Activated T-helper 1 cell treated with anti-CD3 and anti-CD28 coated beads, Interleukin-12 subunit alpha, Interleukin-12 subunit beta, Interleukin-2, Interleukin-4 antibody, amounts not matched to agents 30 ng/mL and 10 ng/mL and 1 ng/mL, durations not matched to agents 14 hours and 24 hours and 36 hours (primary cell): ENCODE measurements at places on chromosomes 4 and X.

DNA sequence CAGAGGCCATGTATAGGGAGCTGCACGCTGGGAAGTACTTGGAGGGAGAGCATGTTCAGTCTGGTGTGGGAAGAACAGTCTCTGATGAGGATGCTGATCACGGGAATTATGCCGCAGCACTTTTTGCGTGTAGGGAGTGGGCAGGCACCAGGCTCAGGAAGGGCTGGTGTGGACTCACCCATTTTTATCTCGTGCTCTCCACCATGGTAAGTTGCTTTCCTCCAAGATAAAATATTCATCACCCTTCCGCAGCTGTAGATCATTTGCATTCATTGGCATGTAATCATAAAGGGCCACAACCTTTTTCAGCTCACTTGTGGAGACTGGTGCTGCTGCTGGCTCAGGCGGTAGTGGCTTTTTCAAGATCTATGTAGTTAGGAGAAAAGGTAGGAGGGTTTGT, 11.8 kb upstream of the TIMM8A start:
- no peaks in the 10 kb centered on the region for H3K4me1 ChIP-seq
- H3K27me3 ChIP-seq = peaks cover 5% of the 10 kb centered on the region

DNA sequence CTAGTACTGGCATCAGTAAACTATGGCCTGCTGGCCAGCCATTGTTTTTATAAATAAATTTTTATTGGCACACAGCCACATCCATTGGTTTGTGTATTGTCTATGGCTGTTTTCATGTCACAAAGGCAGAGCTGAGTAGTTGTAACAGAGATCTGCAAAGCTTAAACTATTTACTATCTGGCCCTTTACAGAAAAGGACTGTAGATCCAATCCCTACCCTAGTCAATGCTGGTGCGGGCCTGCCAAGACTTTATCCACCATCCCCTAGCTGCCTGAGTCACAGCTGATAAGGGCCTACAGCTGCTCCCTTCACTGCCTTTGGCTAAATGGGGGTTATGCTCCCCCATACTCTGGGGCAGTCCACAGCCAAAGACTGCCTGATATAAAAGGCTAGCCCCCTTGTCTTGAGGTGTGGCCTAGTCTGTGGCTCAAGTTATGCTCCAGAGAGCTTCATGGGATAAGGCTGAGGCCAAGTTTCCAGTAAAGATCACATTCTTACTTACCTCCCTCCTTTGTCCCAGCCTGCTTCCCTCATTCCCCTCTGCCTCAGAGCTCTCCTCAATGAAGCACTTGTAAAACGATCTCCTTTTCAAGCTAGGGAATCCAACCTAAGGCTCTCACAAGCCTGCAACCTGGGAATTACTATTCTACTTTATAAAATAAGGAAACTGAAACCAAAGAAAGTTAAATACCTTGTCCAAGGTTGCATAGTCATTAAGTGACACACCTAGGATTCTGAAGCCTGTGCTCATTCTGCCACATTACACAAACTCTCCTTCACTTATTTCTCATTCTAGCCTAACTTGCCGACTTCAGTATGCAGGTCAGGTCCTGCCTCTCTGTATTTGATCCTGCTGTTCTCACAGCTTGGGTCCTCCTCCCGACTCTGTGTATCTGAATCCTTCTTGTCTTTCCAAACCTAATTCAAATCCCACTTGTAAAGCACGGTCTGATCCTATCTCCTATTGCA, 20.7 kb downstream of the ACE2 start:
- DNase-seq = no peak
- H3K27me3 ChIP-seq = peaks cover 5% of the 10 kb centered on the region
- H3K27ac ChIP-seq = no peak overlapping the region
- no peak overlapping the region for H3K4me3 ChIP-seq

DNA sequence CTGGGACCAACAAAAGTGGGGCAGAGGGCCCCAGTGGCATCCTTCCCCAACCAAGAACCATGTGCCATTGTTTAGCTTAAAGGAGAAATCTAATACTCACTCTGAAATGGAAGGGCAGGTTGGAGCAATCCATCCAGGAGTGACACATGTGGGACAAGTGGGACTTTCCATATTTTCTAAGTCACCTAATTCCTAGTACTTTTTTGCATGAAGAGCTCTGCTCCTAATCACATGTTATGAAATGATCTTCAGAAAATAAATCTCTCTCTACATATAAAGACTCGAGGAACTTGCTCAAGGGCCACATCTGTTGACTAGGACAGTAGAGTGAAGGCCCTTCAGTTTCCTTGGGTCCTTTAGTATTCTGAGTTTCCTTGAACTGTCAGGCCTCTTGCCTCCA, 2.5 kb downstream of the CYBB start:
- peaks cover 15% of the 10 kb centered on the region for H3K4me1 ChIP-seq
- H3K36me3 ChIP-seq = no peaks in the 10 kb centered on the region
- DNase-seq = no peak
- no peak overlapping the region for H3K4me3 ChIP-seq

DNA sequence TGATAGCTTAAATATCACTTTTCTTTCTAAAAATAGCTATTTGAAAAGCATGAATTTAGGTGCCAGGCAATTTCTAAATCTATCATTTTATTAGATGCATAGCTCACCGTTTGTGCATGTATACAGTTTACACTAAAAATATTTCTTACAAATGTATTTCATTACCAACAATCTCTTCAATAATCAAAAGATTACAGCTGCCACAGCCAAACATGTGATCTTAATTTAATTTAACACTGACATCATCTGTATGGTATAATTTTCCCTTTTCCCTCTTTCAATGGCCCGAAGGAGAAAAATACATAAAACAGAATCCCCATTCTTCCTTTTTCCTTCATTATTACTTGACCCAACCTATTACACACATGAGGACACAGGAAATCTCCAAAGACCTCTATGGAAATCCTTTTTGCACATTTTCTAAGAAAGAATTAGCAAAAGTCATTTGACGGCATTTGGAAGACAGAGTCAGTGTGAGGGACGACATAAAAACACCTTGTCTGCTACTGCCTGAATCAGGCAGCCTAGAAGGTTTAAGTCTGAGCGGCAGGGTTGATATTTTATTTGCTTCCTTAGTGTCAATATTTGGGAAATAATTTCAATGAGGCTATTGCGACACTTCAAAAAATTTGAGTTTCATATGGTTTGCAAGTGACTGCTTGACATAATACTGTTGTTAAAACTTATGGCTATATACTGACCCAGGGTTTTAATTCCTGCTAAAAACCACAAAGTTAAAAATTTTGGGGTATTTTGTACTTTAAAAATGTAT, 111.2 kb downstream of the TTC29 start:
- H3K27me3 ChIP-seq = no peaks in the 10 kb centered on the region
- H3K36me3 ChIP-seq = no peaks in the 10 kb centered on the region
- DNase-seq = no peak
- no peak overlapping the region for H3K4me3 ChIP-seq

- DNase-seq = no peak
- no peak overlapping the region for H3K4me3 ChIP-seq
- peaks cover 28% of the 10 kb centered on the region for H3K4me1 ChIP-seq
- no peak overlapping the region for H3K27ac ChIP-seq
- H3K36me3 ChIP-seq = peaks cover 5% of the 10 kb centered on the region
- peaks cover 38% of the 10 kb centered on the region for H3K27me3 ChIP-seq
These were observed 2.7 kb upstream of the BANK1 start for GRCh38 chr4:101787701-101788316.

- H3K4me3 ChIP-seq = no peak overlapping the region
- peaks cover 21% of the 10 kb centered on the region for H3K4me1 ChIP-seq
- H3K36me3 ChIP-seq = peaks cover 2% of the 10 kb centered on the region
- no peak for DNase-seq
- no peak overlapping the region for H3K27ac ChIP-seq
These were observed 101.2 kb downstream of the ZNF674 start for GRCh38 chrX:46444011-46444410.

DNA sequence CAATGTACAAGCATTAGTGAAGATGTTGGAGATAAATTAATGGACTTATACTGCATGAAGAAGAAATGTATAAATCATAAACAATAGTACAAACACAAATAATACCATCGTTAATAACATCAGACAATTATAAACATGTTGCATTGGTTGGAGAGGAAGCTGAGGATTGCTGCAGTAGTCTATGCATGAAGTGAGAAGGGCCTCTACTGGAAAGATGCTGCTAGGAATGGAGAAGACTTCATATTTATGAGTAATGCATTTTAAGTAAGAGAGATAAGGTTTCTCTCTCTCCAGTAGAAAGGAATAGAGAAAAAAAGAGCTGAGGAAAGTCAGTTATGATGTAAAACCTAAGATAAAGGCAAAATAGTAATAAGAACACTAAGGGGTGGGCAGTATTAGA, 247.8 kb downstream of the GRID2 start:
- H3K27me3 ChIP-seq = no peaks in the 10 kb centered on the region
- H3K4me1 ChIP-seq = no peaks in the 10 kb centered on the region
- H3K36me3 ChIP-seq = no peaks in the 10 kb centered on the region
- H3K27ac ChIP-seq = no peak overlapping the region

DNA sequence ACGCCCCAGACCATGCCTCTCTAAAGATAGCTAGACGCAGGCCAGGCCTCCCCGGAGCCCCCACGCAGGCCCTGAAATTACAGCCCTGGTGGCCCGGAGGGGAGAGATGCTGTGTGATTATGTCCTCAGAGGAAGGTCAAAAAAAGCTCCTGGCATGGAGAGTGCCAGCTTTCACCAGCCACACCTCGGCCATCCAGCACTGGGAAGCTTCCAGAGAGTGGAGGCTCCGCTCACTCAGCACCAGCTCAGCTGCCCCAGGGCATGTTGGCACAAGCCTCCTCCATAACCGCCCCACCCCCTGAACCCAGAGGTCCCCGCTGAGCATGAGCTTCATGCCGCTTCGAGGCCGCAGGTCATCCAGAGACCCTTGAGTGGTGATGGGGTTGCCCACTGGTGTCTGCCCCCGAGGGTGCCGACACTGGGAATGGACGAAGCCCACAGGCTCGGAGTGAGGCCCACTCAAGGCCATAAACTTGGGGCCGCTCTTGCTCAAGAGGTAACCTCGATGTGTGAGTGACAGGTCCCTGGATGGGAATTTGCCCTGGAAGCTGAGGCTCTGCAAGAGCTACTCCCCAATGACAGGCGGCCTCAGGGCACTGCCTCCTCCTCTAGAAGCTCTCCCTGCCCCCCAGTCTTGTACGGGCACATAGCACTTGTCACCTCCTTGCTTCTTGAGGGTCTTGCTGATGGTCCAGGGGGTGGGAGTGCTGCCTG, 4.4 kb upstream of the BGN start:
- H3K4me3 ChIP-seq = no peak overlapping the region
- no peaks in the 10 kb centered on the region for H3K36me3 ChIP-seq
- DNase-seq = no peak
- no peaks in the 10 kb centered on the region for H3K27me3 ChIP-seq

- H3K4me1 ChIP-seq = peaks cover 52% of the 10 kb centered on the region
- no peak for DNase-seq
These were observed 10.1 kb downstream of the SEC24D start for GRCh38 chr4:118825799-118826198.

DNA sequence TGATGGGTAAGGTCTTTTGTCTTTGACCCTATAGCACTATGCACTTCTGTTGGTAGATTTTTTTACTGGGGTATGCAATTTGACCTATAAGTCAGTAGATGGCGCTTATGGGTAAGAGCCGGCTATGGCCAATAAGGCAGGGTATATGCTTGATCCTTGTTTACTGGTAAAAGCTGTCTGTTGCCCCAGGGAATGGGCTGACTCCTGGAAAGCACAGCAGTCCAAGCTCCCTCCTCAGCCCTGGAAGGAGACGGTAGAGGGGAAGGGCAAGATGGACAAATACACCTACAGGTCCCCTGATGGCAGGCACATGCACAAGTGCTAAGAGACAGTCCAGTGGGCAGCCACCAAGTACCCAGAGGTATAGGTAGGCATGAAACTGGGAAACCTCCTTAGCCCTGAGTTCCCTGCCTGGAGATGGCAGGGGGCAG, 63.7 kb downstream of the ADAMTS3 start:
- H3K27ac ChIP-seq = no peak overlapping the region
- no peak overlapping the region for H3K4me3 ChIP-seq
- peaks cover 2% of the 10 kb centered on the region for H3K27me3 ChIP-seq
- DNase-seq = no peak
- no peaks in the 10 kb centered on the region for H3K36me3 ChIP-seq

DNA sequence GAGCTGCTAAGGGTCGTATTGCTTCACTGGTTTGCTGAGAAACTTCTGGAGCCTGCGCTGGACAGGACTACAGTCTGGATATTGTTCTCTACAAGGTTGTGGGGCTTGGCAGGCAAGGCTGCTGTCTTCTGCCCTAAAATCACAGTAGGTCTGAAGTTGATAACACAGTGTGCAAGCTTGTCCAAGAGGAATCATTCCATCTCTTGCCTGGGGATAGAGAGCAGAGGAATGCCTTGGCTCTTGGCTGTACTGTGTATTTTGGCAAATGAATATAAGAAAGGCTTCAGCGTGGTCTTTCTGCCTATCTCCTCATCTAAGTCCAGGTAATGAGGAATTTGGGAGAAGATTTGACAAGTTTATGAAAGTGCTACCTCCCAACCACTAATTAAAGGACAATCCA, 9.4 kb upstream of the RASL11B start:
- no peak for DNase-seq
- H3K36me3 ChIP-seq = no peaks in the 10 kb centered on the region
- no peak overlapping the region for H3K4me3 ChIP-seq
- H3K27ac ChIP-seq = no peak overlapping the region
- peaks cover 4% of the 10 kb centered on the region for H3K27me3 ChIP-seq

DNA sequence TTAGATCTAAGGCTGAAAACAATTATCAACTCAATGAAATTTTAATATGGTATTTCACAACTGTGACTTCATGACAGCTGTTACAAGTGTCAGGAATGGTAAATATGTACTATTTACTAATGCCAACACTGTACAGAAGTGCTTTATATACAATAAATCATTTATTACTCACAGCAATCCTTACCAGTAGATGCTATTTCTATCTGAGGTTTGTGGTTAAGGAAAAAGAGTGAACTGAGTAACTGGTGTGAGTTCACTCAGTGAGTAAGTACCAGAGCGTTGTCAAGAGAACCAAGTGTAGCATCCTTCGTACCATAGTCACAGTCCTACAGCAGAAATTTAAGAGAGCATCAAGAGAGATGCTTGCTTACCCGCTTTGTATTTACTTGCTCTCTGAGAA, 23.3 kb downstream of the MTHFD2L start:
- DNase-seq = no peak
- no peaks in the 10 kb centered on the region for H3K27me3 ChIP-seq
- H3K36me3 ChIP-seq = no peaks in the 10 kb centered on the region
- no peak overlapping the region for H3K27ac ChIP-seq

GRCh38 chrX:137032341-137032694, 1.5 kb downstream of the GPR101 start:
- peaks cover 41% of the 10 kb centered on the region for H3K27me3 ChIP-seq
- no peak overlapping the region for H3K27ac ChIP-seq
- H3K4me1 ChIP-seq = peaks cover 9% of the 10 kb centered on the region
- H3K36me3 ChIP-seq = peaks cover 3% of the 10 kb centered on the region

GRCh38 chr4:141826260-141826659, 189.9 kb downstream of the IL15 start:
- no peak for DNase-seq
- no peaks in the 10 kb centered on the region for H3K27me3 ChIP-seq
- no peaks in the 10 kb centered on the region for H3K36me3 ChIP-seq
- H3K27ac ChIP-seq = no peak overlapping the region
